ENCODE measurements at places on chromosomes 12 and 14.

DNA sequence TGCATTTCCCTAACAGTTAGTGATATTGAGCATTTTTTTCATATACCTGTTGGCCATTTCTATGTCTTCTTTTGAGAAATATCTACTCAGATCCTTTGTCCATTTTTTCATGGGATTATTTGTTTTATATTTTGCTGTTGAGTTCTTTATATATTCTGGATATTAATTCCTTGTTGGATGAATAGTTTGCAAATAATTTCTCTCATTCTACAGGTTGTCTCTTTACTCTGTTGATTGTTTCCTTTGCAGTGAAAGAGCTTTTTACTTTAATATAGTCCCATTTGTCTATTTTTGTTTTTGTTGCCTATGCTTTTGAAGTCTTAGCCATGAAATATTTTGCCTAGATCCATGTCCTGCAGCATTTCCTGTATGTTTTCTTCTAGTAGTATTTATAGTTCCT, 11.5 kb upstream of the SLC4A8 start:
- no peak for DNase-seq

DNA sequence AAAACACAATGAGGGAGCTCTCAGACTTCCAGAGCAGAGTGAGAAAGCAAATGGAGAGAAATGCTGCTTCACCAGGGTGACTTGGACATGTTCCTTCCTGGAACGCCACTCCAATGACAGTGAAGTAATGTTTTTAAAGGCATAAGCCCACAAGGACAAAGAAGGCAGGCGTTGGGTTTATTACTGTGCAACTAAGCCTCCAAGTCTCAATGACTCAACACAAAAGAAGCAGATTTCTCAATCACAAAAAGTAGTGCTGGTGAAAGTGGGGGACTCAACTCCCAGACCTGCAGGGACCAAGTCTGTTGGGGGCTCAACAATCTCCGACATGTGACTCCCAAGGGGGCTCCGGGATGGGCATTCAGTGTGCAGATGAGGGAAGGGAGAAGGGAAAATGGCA, 505.2 kb downstream of the BCL11B start:
- DNase-seq: no peak

- no peak for DNase-seq
Observed at GRCh38 chr12:44246482-44247105, 410.7 kb downstream of the TMEM117 start.

DNA sequence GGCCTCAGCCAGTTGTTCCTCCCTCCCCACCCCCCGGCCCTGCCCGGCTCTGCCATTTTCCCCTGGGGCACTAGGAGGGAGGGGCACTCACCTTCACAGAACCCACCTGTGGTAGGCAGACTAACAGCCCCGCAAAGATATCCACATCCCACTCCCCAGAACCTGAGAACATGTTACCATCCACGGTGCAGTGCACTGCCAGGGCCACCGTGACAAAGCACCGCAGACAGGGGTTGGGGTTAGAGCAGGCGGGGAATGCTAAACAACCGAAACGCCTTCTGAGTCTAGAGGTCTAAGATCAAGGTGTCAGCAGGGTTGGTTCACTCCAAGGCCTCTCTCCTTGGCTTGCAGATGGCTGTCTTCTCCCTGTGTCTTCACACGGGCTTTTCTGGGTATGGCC, 57.4 kb upstream of the NCOR2 start:
- DNase-seq: no peak

GRCh38 chr14:78974691-78975090, 804.5 kb downstream of the NRXN3 start:
- no peak for DNase-seq

DNA sequence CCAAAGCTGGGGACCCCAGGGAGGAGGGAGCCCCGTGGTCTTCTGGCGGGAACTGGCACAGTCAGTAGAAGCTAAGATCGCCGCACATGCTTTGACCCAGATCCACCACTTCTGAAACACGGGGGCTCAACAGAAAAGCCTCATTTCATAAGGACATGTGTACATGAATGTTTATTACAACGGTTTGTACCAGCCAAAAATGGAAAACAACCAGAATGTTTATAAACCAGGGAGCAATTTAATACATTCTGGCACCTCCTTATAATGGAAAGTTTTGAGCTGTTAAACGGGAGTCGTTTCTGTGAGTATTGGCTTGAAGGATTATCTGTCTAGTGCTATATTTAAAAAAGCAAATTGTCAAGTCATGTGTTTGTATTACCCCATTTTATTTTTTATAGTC, 7.3 kb upstream of the TMEM179 start:
- no peak for DNase-seq
